ENCODE measurements at places on chromosomes 2 and 18.

GRCh38 chr2:127398239-127398590 lies 10.4 kb upstream of the MAP3K2 start:
- peaks cover 6% of the 10 kb centered on the region for H3K27me3 ChIP-seq
- H3K27ac ChIP-seq = peak overlapping the region; percentile 76
- H3K4me3 ChIP-seq = peak overlapping the region; percentile 31
- DNase-seq = no peak

GRCh38 chr2:67515056-67515455 lies 117.9 kb downstream of the ETAA1 start:
- H3K27me3 ChIP-seq = peaks cover 11% of the 10 kb centered on the region
- peaks cover 10% of the 10 kb centered on the region for H3K36me3 ChIP-seq
- no peak for DNase-seq
- H3K4me3 ChIP-seq = peak overlapping the region; percentile 12
- peaks cover 30% of the 10 kb centered on the region for H3K4me1 ChIP-seq

DNA sequence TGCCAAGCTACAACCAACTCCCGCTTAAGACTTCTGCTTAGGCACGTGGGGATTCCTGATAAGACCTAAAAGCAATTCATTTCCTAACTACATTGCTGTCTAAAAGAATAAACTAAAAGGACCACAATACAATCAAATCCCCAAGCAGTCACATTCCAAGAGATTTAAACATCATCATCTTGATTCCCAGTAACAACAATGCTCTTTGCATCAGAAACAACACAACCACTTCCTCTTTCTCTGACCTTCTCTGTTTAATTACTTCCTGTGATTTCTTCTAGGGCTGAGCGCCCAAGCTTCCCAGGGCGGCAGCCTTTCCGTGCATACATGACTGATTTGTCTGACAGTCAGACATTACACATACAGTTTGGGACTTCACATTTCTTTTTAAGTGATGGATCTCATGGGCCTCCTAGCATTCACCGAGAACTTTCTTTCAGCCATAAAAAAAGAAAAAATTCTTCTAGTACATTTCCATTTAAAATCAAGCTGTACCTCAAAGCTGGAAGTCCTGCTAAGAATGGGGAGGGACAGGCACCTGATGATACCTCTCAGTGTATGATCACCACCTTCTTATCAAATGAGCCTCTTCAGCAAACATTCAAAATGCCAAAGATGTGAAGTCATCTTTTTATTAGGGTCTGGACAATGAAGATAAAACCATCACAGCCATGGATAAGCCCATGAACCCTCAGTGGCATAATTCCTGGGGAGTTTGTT lies 11.5 kb downstream of the SPRED2 start:
- peak overlapping the region; percentile 1 for H3K27ac ChIP-seq
- H3K4me3 ChIP-seq = no peak overlapping the region
- H3K4me1 ChIP-seq = peaks cover 30% of the 10 kb centered on the region
- H3K36me3 ChIP-seq = peaks cover 7% of the 10 kb centered on the region
- H3K27me3 ChIP-seq = no peaks in the 10 kb centered on the region

DNA sequence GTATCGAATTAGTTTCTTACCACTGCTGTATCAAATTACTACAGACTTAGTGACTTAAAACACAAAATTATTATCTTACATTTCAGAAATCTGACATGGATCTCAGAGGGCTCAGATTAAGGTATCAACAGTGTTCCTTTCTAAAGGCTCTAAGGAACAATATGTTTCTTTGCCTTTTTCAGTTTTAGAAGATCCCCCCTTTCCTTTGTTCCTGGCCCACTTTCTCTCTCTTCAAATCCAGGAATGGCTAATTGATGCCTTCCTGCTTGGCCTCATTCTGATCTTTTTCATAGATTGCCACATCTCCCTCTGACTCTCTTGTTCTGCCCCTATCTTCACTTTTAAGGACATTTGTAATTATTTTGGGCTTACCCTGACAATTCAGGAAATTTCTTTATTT lies 65.7 kb downstream of the LRP1B start:
- H3K4me1 ChIP-seq = no peaks in the 10 kb centered on the region
- no peak overlapping the region for H3K27ac ChIP-seq
- peaks cover 8% of the 10 kb centered on the region for H3K27me3 ChIP-seq
- H3K4me3 ChIP-seq = no peak overlapping the region

DNA sequence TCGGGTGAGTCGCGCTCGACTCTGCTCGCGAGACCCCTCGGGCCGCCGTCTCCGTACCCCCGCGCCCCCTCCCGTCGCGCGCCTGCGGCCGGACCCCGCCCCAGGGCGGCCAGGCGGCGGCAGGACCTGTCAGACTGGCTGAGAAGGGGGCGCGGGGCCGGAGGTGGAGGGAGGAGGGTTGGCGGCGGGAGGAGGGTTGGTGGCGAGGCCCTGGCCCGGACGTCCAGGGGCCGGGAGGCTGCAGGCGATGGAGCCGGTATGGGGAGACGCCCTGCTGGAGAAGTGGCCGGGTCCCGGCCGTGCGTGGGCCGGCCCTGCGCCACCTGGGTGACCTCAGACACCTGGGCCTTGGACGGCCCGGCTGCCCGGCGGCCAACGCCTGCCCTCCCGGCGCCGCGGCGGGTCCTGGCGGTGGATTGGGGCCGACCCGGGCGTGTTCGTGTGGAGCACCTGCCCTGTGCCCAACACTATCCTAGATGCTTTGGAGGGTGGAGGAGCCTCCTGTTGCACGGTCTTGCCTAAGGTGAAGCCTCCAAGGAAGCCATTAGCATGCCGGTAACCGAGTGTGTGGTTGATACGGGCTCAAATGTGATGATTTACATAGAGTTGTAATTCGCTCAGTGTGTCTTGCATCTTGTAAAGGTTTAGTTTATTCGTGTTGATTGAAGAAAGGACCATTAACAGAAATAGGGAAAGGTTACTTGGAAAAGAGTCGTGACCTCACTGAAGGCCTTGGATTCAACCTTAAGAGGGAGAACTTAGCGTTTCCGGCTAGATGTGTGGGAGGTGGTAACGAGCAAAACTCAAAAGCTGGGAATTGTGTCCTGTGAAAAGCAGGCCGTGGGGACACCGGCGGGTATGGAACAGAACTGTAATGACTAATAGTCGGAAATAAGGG lies 550 bp downstream of the MYL12B start:
- H3K27me3 ChIP-seq = no peaks in the 10 kb centered on the region
- DNase-seq = no peak

- no peaks in the 10 kb centered on the region for H3K27me3 ChIP-seq
- H3K27ac ChIP-seq = peak overlapping the region; percentile 94
- peaks cover 54% of the 10 kb centered on the region for H3K4me1 ChIP-seq
- H3K36me3 ChIP-seq = no peaks in the 10 kb centered on the region
- no peak for DNase-seq
- H3K4me3 ChIP-seq = peak overlapping the region; percentile 14
Observed at GRCh38 chr2:109689182-109689930, 75.2 kb downstream of the SOWAHC start.

- no peak for DNase-seq
- peaks cover 3% of the 10 kb centered on the region for H3K36me3 ChIP-seq
- peaks cover 21% of the 10 kb centered on the region for H3K4me1 ChIP-seq
- no peak overlapping the region for H3K4me3 ChIP-seq
- no peaks in the 10 kb centered on the region for H3K27me3 ChIP-seq
Observed at GRCh38 chr2:31282634-31283033, 48.7 kb downstream of the EHD3 start.

- H3K27ac ChIP-seq = no peak overlapping the region
- no peaks in the 10 kb centered on the region for H3K36me3 ChIP-seq
- no peaks in the 10 kb centered on the region for H3K27me3 ChIP-seq
Observed at GRCh38 chr2:62452701-62453454, 53.1 kb downstream of the TMEM17 start.

DNA sequence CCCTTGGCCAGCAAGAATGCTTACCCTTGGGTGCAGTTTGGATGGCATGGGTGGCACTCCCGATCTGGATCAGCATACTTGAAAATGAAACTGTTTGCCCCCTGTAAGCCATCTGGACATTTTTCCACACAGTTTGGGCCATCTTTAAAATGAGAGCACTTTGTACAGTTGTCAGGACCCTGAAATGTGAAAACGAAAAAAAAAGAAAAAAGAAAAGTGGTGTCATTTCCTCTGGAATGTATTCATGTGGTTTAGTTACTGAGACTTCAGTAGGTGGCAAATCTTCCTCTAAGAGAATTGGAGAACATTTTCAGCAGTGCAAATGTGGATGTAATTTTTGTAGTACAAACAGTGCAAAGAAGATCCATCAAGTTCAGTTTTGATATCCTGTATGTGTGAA lies 873.3 kb downstream of the ERBB4 start:
- H3K4me1 ChIP-seq = no peaks in the 10 kb centered on the region
- H3K4me3 ChIP-seq = no peak overlapping the region
- DNase-seq = no peak
- no peaks in the 10 kb centered on the region for H3K36me3 ChIP-seq
- no peaks in the 10 kb centered on the region for H3K27me3 ChIP-seq

DNA sequence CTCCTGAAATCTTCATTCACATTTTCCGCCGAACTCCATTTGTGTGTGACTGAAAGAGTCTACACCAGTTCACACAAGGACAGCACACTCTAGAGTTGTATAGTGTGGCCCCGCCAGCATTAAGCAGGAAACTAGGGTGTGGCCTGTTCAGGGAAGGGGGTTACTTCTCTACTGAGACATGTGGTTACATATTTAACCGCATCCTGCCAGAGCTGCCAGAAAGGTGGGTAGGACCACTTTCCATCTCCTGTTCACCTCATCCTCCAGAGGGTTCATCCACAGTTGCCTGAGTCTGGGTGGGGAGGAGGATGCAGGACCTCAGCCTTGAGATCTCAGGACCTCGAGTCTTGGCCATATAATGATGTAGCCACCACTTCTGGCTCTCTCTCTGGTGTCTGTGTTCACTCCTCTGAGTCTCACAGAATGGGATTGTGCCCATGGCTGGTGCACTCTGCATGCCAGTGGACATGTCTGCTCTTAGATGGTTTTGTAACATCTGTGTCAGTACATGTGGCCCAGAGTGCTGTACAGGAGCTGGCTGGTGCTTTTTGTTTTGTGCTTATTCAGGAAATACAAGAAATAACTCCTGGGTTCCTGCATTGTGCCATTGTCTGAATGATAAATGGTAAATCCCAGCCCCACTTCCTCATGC lies 7.7 kb upstream of the SP140L start:
- no peak for DNase-seq
- H3K4me1 ChIP-seq = no peaks in the 10 kb centered on the region
- H3K36me3 ChIP-seq = no peaks in the 10 kb centered on the region
- H3K27me3 ChIP-seq = peaks cover 3% of the 10 kb centered on the region
- H3K4me3 ChIP-seq = no peak overlapping the region
- no peak overlapping the region for H3K27ac ChIP-seq

DNA sequence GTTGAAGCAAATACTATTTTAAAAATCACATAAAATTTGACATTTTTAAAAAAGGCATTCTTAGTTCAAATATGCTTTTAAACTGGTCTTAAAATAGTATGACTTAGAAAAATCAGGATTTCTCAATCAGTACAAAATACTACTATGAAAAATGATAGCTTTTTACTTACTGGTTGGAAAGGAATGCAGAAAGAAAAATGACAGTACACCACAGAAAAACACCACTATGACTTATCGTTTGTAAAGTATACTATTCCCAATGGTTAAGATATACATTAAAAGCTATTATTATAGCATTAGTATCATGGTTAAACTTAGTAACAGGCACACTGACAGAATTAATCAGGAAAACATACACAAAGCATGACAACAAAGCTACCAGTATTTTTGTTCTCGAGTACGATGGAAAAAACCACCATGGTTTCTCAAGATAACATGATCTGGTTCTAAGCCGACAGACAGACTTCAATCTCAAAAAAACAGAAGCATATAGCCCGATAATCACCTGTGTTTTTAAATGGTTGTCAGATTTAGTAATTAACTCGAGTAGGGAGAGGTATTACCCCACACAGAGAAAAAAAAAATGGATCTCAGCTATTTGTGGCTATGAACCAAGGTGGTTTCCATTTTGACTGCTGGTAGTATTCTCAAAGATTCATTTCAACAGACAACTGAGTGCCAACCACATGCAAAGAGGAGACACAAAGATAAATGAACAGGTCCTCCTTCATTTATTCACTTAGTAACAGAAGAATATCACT lies 39.1 kb downstream of the CUL3 start:
- H3K4me1 ChIP-seq = peaks cover 19% of the 10 kb centered on the region
- no peak for DNase-seq
- no peaks in the 10 kb centered on the region for H3K27me3 ChIP-seq
- H3K4me3 ChIP-seq = no peak overlapping the region
- H3K27ac ChIP-seq = no peak overlapping the region
- peaks cover 26% of the 10 kb centered on the region for H3K36me3 ChIP-seq

DNA sequence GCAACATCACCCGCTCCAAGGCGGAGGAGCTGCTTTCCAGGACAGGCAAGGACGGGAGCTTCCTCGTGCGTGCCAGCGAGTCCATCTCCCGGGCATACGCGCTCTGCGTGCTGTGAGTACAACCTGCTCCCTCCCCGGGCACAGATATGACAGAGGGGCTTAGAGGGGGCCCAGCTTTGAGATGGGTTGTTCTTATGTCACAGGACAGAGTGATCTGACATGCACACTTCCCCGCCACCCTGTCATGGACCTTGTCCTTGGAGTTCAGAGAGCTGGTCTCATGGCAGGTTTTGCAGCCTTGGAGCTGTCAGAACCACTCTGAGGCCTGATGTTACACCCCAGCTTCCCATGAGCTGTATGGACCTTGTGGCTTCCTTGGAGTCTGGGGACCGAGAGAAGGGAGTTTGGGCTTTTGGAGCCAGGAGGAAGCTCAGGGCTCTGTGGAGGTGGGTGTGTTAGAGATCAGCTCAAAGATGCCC lies 398 bp downstream of the INPP5D start:
- peaks cover 4% of the 10 kb centered on the region for H3K4me1 ChIP-seq
- no peak overlapping the region for H3K4me3 ChIP-seq
- DNase-seq = no peak
- no peaks in the 10 kb centered on the region for H3K36me3 ChIP-seq
- H3K27me3 ChIP-seq = peaks cover 5% of the 10 kb centered on the region
- H3K27ac ChIP-seq = no peak overlapping the region

- no peaks in the 10 kb centered on the region for H3K27me3 ChIP-seq
- H3K36me3 ChIP-seq = no peaks in the 10 kb centered on the region
- no peaks in the 10 kb centered on the region for H3K4me1 ChIP-seq
- no peak overlapping the region for H3K4me3 ChIP-seq
- no peak overlapping the region for H3K27ac ChIP-seq
- DNase-seq = no peak
Observed at GRCh38 chr2:115389024-115389423, 946.6 kb downstream of the DPP10 start.

DNA sequence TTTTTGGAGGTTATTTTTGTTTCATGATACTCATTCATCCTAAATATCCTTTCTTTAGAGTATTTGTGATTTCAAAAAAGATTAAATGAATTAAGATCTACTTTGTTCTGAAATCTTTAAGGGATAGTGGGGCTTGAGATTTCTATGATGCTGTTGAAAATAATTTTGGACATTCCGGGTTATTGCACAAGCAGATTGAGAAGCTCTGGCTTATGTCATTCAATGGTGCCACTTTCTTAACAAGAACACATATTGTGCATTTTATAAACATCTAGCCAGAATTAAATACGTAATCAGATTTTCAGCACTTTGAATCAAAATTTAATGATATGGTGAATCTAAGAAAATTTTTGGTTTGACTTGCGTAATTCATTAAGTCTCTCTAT lies 207.7 kb upstream of the COL3A1 start:
- DNase-seq = no peak
- H3K36me3 ChIP-seq = no peaks in the 10 kb centered on the region
- H3K4me1 ChIP-seq = peaks cover 5% of the 10 kb centered on the region
- no peaks in the 10 kb centered on the region for H3K27me3 ChIP-seq

- no peak overlapping the region for H3K27ac ChIP-seq
- peaks cover 29% of the 10 kb centered on the region for H3K4me1 ChIP-seq
- no peak for DNase-seq
- H3K4me3 ChIP-seq = no peak overlapping the region
- H3K36me3 ChIP-seq = peaks cover 28% of the 10 kb centered on the region
Observed at GRCh38 chr18:23201741-23202140, 66.5 kb downstream of the CABLES1 start.

Data from type B pancreatic cell (in vitro differentiated cells).